GM12865 (cell line): ENCODE measurements at places on chromosomes 2 and 18.

DNA sequence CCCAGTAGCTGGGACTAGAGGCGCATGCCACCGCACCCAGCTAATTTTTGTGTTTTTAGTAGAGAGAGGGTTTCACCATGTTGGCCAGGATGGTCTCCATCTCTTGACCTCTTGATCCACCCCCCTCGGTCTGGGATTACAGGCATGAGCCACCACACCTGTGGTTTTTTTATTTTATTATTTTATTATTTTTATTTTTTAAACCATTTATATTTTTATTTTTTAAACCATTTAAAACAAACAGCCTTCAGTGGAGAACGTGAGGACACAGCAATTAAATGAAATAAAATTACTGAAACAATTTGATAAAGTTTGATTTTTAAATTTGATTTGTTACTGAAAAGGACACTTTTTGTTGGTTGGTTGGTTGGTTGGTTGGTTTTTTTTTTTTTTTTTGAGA lies 181.0 kb downstream of the AGAP1 start:
- no peak for DNase-seq

- no peak for DNase-seq
Measured at GRCh38 chr18:8602557-8602956, 6.7 kb upstream of the RAB12 start.

- DNase-seq, result no peak
Measured at GRCh38 chr2:48346124-48346536, 183.8 kb upstream of the STON1 start.

DNA sequence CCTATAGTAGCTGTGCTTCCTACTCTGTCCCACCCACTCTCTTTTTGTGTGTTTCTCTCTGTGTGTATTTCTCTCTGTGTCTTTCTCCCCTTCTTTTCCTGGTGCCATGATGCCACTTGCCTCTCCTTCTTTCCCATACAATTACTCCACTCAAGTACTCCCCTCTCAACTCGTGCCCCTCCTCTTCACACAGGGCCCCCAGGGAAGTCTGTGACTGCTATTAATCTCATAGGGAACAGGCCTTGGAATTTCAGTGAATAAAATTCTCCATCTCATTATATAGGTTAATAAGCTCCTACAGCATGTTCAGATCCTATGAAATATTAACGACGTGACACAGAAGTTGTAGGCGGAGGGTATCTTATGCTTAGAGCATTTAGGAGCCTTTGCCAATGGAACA lies 205.9 kb upstream of the EPHA4 start:
- DNase-seq, result no peak

- peak; percentile 61 for DNase-seq
Measured at GRCh38 chr18:24514439-24514838, 54.0 kb downstream of the HRH4 start.

- DNase-seq, result no peak
Measured at GRCh38 chr2:183207110-183207509, 82.9 kb downstream of the NUP35 start.

DNA sequence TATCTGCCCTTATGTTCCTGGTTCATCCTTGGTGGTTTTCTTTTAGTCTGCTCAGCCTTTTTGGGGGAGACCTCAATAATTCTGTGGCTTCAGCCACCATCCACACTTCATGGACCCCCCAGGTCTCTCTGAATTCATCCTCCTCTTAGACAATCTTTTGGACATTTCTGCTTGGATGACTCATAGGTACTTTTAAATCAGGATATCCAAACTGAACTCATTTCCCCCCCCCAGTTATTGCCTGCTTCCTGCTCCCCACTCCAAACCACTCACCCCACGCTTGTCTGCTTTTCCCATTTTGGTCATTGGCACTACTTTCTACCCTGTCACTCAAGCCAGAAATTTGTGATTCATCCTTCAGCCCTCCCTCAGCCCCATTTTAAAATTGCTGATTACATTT lies 78.5 kb downstream of the TANC1 start:
- no peak for DNase-seq

DNA sequence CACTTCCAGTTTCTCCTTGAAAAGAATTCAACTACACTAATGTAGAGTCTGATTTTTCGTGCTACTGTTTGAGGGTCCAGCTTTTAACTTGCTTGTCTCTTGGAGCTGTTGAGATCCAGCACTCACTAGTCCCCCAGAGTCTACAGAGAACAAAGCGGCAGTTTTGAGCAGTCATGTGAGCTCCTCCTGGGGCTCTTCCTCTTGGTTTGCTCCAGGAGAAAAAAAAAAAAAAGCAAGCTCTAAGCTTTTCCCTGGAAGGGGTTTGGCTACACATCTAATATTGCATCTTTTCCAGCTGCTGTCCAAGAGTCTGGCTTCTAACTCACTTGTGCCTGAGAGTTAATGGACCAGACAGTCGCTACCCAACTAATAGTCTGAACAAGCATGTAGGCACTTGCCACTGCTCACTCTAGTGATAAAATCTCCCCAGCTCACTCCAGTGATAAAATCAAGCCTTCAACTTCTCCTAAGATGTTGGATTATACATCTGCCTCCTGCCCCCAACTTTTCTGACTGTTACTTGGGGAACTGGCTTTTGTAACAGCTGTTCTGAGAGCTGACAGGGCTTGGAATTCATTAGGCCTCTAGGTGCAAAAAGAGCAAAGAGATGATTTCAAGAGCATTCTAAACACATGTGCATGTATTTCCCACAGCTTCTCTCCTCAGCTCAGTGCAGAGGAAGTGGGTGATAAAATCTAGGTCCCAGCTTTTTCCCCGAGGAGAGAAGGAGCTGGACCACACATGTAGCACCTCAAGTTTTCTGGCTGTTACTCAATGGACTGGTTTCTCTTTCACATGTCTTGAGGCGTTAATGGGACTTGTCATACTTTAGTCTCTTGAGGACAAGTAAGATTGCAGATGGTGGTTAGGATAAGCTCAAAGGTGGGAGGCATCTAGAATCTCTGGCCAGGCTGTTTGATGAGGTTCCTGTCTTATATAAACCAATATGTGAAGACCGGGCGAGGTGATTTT lies 750.5 kb downstream of the LRP1B start:
- no peak for DNase-seq

DNA sequence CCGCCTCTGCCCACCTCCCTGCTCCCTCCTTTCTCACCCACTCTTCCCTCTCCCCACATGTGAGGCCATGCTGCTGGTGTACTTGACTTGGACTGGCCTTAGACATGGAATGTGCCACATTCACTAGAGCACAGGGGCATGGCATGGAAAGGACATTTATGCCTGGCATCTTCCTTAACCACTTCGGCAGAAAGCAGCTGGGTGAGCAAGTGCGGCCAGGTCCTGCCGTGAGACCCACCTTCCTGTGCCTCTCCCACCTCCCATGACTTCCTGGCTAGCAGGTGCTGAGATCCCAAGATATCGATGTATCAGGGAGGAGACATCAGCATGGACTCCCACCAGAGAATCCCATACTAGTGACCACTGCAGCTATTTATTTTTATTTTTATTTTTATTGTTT lies 13.0 kb downstream of the GPR55 start:
- DNase-seq, result no peak

- no peak for DNase-seq
Measured at GRCh38 chr2:151287513-151288250, 1.8 kb downstream of the NMI start.

DNA sequence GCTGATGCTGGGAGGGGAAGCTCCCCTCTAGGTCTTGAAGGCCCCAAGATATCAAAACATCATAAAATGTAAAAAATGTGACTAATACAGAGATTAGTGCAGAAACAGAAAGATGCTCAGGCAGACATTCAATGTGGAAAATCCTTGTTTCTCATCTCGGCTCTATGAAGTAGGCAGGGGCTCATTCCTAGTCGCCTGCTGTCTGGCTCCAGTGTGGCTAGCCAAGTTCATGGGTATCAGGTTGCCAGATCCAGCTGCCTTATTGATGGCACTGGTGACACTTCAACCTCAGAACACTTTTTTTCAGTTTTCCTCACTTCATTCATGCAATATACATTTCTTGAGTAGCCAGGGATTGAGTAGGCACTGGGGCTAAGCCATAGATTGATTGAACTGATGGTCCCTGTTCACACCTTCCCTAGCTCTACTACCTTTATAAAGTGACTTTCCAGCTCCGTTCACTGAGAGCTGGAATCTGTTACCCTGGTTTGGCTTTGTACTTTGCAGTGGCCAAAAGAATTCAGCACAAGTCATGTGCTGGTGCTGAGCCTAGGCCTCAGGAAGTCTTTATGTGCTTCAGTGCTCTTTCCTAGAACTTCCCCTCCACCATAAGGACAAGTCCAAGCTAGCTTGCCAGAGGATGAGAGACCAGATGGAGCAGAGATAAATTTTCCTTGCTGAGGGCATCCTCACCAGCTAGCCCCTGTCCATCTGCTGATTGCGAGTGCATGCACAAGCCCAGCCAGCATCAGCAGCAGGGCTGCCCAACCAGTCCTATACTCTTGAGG lies 373.6 kb upstream of the ST6GAL2 start:
- no peak for DNase-seq

- no peak for DNase-seq
Measured at GRCh38 chr2:168210216-168210894, 37.0 kb downstream of the STK39 start.

- DNase-seq, result peak; percentile 72
Measured at GRCh38 chr2:25582077-25582830, 91.1 kb downstream of the DTNB start.

GRCh38 chr18:46040747-46041104 lies 31.3 kb downstream of the PSTPIP2 start:
- DNase-seq, result no peak

GRCh38 chr18:13165636-13166423 lies 52.7 kb upstream of the LDLRAD4 start:
- DNase-seq, result no peak
